ENCODE measurements at places on chromosomes 7 and 10. TPM values are rescaled to one million over a fixed set of nuclear protein-coding genes. Genes with fewer than 3 reads are reported as not detected.

DNA sequence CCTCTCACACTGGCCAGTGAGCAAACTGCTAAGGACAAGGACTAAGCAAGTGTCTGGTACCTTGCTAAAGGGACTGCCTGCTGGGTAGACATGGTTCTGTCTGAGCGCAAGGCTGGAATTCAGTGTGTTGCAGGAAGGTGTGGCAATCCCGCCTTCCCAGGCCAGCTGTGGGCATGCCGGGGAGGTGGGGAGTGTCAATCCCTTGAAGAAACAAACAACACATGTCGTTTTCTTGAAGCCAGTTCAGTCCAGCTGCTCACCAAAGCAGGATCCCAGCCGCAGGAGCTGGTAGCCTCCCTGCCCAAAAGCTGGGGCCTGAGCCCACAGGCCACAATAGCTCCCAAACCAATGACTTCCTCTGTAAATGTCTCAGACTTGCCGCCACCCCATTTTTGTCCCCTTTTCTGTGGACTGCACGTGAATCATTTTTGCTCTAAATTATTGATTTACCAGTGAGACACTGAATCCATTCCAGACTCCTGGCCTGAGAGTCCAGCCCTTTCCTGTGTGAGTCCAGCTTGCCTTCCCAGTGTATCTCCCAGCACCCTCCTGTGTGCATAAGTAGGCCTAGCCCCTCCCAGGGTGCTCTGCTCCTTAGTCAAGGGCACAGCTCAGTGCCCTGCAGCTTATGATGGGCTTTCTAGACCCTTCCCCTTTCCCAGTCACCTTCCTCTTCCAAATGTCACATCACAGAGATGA, 166.8 kb downstream of the RGS10 start:
- H3K36me3 ChIP-seq, result peaks cover 8% of the 10 kb centered on the region
- peaks cover 15% of the 10 kb centered on the region for H3K4me1 ChIP-seq
- DNase-seq, result no peak
- no peaks in the 10 kb centered on the region for H3K27me3 ChIP-seq
- H3K4me3 ChIP-seq, result no peak overlapping the region

DNA sequence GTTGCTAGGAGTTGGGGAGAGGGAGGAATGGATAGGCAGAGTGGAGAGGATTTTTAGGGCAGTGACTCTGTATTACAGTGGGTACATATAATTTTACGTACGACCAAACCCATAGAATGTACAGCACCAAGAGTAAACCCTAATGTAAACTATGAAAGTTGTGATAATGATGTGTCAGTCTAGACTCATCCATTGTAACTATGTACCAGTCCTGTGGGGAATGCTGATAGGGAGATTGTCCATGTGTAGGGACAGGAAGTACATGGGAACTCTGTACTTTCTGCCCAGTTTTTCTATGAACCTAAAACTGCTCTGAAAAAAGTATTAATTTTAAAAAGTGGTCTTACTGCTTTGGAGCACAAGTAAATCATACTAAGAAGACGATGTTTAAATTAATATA, 441.8 kb downstream of the AUTS2 start:
- no peaks in the 10 kb centered on the region for H3K4me1 ChIP-seq
- no peak overlapping the region for H3K4me3 ChIP-seq
- H3K27me3 ChIP-seq, result no peaks in the 10 kb centered on the region

DNA sequence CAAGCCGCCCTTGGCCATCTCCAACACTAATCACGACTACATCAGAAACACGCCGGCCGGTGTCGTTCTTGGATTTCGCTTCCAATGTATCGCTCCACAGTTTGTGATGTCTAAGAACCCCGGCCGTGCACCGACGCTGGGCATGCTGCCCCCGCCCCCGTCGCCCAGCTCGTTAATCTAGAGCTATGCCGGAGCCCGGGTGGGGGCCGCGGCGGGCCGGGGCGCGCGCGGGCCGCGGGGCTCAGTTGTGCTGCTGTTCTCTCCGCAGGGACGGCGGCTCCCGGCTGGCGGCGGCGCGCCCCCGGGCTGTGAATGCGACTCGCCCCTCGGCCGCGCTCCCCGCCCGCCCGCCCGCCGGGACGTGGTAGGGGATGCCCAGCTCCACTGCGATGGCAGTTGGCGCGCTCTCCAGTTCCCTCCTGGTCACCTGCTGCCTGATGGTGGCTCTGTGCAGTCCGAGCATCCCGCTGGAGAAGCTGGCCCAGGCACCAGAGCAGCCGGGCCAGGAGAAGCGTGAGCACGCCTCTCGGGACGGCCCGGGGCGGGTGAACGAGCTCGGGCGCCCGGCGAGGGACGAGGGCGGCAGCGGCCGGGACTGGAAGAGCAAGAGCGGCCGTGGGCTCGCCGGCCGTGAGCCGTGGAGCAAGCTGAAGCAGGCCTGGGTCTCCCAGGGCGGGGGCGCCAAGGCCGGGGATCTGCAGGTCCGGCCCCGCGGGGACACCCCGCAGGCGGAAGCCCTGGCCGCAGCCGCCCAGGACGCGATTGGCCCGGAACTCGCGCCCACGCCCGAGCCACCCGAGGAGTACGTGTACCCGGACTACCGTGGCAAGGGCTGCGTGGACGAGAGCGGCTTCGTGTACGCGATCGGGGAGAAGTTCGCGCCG, 1.9 kb downstream of the VWC2 start:
- peaks cover 5% of the 10 kb centered on the region for H3K36me3 ChIP-seq
- H3K27ac ChIP-seq, result no peak overlapping the region
- H3K27me3 ChIP-seq, result peaks cover 56% of the 10 kb centered on the region
- peaks cover 1% of the 10 kb centered on the region for H3K4me1 ChIP-seq

DNA sequence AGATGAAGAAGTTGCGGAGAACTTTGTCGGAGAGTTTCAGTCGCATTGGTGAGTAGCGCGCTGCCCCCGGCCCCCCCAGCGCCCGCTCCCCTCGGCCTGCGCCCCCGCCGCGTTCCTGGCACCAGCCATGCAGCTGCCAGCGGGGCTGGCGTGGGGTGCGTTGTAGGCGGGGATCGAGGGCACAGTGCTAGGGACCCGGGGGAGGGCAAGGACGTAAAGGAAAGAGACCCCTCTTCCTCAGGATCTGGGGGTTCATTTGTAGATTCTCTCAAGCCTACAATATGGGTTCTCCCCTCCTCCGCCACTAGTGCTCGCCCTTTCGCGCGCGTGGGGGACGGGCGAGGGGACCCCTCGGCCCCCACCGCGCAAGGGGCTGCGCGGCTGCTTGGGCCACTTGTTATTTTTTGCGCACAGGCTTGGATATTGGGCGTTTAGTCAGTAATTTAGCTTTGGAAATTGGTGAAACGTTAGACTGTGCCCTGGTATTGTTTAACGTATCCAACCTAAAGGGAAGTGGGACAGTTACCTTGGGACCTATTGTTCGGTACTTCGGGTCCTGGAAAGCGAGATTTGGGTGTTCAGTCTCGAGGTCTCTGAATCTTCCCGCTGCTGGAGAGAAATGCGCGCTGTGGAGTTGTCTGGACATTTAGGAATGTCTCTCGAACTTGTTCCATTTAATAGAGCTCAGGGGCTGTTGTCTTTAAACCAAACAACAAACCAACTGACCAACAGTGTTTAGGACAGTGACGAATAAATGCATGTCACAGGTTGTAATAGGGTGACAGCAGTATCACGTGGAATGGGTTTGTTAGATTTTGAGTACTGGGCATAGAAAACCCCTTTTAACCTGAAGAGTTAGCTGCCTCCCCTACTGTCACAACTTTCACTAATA, 796 bp downstream of the CDK14 start:
- H3K4me3 ChIP-seq, result peak overlapping the region; percentile 37
- peaks cover 11% of the 10 kb centered on the region for H3K4me1 ChIP-seq
- peaks cover 45% of the 10 kb centered on the region for H3K27me3 ChIP-seq
- no peak for DNase-seq
- no peak overlapping the region for H3K27ac ChIP-seq

PIK3CG gene
- 49.6 TPM for total RNA-seq

DNA sequence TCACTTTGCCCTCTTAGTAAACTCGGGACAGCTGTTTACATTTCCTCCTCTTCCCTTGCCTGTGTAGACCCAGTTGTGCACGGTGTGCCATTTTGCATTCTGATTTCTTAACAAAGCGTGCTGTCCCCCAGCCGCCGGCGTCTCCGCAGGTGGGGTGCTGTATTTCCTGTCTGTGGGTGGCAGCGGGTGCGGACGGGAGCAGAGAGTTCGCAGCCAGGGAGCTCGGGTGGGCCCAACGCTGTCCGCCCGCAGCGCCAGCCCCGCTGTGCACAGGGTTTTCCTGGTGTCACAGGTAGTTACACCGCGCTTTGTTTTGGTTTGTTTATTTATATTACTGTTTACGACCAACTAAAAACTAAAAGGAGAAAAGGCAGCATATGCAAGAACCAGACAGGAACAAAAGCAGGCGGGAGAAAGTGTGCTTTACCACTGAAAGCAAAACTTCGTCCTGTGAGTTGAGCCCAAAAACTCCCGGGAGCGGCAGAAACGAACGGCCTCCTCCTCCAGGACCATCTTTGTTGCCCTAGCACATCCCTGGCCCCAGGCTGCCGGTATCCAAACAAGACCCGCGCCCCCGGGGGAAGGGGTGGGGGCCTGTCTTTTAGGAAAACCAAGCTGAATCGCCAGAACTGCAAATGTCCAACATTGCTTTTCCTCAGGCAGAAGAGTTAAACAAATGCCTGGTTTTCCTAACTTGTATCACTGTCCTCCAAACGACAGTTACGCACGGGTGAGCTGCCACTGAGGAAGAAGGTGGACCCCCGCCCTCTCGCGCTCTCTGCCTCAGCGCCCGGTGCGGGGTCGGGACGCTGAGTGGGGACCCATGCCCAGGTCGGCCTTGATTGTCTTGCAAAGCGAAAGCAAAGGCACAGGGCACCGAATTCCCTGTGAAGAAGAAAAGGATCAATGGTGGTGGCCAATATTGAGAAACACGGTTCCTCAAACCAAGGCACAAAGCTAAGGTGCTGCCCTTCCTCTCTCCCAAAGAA, 45.9 kb upstream of the DRGX start:
- no peak overlapping the region for H3K27ac ChIP-seq
- peak overlapping the region; percentile 23 for H3K4me3 ChIP-seq
- H3K27me3 ChIP-seq, result peaks cover 4% of the 10 kb centered on the region
- DNase-seq, result no peak
- H3K36me3 ChIP-seq, result no peaks in the 10 kb centered on the region

DNA sequence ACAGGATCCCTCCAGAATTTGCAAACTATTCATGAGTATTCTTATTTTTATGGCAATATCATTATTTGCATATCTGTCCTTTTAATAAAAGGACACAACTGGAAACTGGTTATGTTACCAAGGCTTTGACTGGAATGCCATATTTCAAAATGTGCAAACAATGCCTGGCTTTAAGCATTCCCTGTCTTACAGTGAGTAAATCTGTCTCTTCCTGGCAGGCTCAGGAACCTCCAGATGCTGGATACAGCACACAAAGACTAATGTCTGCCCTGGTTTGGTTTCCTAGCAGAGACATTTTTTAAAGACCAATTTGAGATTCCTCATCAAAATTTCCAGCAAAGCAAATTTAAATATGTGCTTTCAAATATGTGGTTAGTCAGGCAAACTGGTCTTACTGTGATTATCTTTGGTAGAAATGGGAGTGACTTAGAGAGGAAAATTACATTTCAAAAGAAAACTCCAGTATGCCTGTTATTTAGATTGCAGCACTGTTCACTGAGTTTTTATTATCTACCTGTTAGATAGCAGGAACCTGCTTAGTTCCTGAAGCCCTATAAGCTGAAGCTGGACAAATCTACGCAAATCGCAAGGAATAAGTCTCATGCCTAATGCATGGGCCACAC, 31.3 kb downstream of the RNF216 start:
- no peak overlapping the region for H3K27ac ChIP-seq
- no peak overlapping the region for H3K4me3 ChIP-seq

NRF1 gene
- 24.7 TPM for total RNA-seq

CELF2 gene
- total RNA-seq, result 209 TPM

DNA sequence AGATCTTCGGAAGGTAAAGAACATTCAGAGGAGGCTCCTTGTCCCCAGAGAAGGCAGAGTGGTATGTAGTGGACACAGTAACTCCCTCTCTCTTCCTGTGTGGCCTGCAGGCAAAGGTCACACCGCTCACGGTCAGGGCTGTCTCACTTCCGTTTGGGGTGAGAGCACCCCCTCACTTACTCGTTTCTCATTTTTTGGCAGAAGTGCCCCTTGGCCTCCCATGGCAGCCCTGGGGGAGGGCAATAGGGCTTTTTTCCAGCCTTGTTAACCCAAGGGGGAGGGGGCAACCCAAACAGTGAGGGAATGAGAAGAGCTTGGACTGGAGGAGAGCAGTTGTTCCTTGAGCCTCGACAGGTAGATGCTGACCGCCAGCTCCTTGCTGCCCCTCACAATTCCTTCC, 31.8 kb upstream of the SRGN start:
- no peaks in the 10 kb centered on the region for H3K27me3 ChIP-seq
- no peak for DNase-seq
- H3K27ac ChIP-seq, result peak overlapping the region; percentile 49
- no peak overlapping the region for H3K4me3 ChIP-seq
- peaks cover 58% of the 10 kb centered on the region for H3K4me1 ChIP-seq

ANKRD1 gene
- total RNA-seq, result not detected
